Pancreas (tissue), 10 donors: ENCODE measurements at places on chromosomes 1 and 21. TPM values are rescaled to one million over a fixed set of nuclear protein-coding genes. Genes with fewer than 3 reads are reported as not detected.

GRCh38 chr1:238501290-238501689, 610.6 kb upstream of the ZP4 start:
- DNase-seq = no peak

DNA sequence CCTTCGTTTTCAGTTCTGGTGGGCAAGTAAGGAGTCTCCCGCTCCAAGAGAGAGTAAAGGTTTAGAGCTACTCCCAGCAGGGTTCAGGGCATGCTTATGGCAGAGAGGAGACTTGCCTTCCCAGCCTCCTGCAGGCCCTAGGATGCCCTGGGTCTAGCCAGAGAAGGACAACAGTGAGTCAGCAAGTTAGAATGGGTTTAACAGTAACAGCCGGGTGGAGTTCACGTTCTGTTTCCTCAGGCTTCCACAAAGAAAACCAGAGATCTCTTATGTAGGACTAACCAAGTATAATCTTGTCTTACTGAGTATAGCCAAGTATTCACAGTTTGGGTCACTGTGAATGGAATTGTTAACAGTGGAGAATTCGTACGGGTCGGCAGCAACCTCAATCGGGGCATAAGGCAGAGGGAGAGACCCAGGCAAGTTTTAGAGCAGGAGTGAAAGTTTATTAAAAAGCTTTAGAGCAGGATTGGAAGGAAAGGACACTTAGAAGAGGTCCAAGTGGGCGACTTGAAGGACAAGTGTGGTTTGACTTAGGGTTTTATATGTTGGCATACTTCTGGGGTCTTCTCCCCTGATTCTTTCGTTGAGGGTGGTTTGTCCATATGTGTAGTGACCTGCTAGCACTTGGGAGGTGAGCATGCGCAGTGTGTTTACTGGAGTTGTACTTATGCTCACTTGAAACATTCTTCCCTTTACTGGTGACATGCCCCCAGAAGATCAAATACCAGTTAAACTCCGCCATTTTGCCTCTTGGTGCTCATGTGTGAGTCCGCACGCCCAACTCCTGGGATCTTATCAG, 4.5 kb downstream of the OVAAL start:
- no peak for DNase-seq

DNA sequence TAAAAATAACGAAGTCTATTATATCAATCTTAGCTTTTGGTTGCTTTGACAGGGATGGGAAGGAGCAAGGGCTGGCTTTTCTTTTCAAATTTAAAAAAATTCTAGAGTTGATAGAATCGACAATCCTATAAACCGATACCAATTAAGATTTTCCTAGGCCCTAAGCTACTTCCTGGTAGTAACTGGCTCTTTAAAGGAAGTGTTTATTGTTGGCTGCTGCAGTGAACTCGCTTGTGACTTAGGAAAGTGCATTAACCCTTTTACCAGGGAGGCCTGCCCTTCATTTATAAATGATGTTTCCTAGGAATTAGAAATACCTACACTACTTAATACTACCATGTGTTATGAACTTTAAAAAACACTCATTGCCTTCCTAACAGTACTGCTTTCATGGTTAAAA, 33.2 kb downstream of the ATP5PF start:
- DNase-seq = no peak

DNA sequence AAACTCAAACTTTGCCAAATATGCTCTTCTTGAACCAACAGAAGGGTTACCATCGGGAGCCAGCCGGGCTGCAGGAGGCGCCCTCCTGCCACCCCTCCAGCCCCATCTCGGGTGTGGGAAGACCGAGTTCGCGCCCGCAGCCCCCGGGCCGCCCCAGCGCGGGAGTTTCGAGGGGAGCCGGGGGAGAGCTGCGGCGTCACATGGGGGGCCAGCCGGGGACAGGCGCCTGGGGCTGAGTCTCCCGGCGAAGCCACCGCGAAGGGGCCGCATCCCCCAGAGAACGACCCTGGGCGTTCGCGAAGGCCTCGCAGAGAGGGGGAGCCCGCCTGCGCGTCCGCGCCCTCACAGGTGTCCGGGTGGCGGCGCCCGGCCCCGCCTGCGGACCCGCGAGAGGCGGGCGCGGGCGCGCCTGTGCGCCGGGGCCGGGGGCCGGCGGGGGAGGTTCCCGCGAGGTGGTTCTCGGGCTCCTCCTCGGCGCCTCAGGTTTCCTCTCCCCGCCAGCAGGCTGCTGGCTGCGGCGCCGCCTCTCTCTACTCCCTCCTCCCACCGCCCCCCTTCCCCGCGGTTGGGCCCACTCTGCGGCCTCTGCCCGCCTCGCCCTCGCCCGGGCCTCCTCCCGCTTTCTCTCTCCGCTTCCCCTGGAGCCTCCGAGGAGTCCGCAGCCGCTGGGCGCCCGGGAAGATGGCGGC, at the start of gene RAVER2:
TSS of gene RAVER2 (plus strand) at position 584 of the 689 bp plus-strand sequence. CDS start at position 682, 98 bp downstream.
- peak; percentile 80 for DNase-seq

GRCh38 chr1:8276173-8276914, 41.6 kb upstream of the SLC45A1 start:
- no peak for DNase-seq

GRCh38 chr1:17263936-17264335, 15.0 kb downstream of the PADI3 start:
- DNase-seq = no peak

DNA sequence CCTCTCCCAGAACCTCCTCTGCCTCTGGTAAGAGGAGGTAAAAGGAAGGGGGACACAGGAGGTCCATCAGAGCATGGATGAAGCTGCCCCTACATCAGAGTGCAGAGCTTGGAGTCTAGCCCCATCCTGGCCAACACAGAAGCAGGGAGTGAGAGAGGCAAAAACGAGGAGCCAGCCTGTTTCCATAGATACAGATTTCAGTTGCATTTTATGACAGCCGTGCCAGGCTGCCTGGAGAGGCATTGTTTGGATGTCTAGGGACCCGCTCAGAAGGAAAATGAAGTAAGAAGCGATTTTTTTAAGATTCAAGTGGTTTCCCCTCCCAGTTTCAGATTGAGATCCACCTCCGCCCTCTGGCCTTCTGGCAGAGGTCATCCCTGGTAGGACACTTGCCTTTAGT, 11.5 kb upstream of the GJA8 start:
- no peak for DNase-seq

GRCh38 chr21:16310176-16310575, 580.4 kb downstream of the USP25 start:
- no peak for DNase-seq

DNA sequence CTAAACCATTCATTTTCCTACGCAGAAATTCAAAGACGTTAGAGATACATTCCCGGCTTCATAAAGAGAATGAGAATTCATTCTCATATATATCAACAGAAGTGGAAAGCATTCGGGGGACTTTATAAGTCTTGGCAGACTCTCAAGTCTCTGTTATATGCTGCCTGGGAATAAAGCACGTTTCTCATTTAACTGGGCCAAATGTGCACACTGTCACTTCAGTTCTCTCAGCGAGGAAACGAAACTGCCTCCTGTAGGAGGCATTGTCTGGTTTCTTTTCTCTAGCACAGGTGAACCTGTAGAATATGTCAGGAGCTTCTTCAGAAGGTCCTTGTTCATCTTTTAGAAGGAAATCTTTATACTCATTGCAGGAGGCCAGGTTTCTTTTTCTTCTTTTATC, 367.6 kb downstream of the PTBP2 start:
- no peak for DNase-seq

GRCh38 chr1:65344171-65344814, 35.0 kb downstream of the DNAJC6 start:
- DNase-seq = no peak

GRCh38 chr1:22339237-22339636, 112.4 kb upstream of the ZBTB40 start:
- no peak for DNase-seq

GRCh38 chr1:69523032-69523431, 44.7 kb upstream of the LRRC7 start:
- DNase-seq = no peak

DNA sequence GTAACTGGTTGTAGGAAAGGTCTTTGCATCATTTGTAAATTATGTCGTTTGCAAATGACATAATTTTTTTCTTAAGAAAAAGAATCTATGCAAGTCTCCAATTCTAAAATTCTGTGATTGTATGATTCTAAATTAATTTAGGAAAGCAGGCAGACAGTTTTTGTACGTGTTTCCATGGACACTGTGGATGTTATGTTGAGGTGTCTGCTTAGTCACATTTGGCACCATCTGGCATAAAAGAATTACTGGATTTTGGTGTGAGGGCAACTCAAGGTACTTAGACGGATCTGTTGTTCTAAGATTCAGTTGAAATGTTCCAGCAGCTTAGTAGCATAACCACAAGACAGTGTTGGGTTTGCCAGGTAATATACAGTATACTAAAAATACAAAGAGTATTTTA, 42.5 kb downstream of the C1orf21 start:
- DNase-seq = no peak

DNA sequence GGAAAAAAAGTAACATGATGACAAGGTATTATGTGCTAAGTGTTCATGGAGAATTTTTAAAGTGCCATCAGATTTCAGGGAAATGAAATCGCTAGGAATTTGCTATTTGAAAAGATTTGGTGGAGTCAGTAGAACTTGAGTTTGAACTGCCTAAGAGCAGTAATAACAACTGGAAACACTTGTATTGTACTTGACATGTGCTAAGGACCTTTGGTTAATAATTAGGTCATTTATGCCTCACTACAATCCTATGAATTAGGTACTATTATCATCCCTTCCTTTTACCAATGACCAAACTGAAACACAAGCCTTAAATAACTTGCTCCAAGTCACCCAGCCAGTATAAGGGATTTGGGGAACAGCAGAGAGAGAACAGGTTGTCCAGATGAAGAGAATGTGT, 133.4 kb downstream of the NTNG1 start:
- no peak for DNase-seq

- no peak for DNase-seq
These were observed 2.9 kb downstream of the EGLN1 start for GRCh38 chr1:231419147-231419546.

- no peak for DNase-seq
These were observed 5.6 kb downstream of the JAK1 start for GRCh38 chr1:64960731-64961130.

GRCh38 chr21:46005081-46005480, 23.5 kb downstream of the COL6A1 start:
- no peak for DNase-seq

DNA sequence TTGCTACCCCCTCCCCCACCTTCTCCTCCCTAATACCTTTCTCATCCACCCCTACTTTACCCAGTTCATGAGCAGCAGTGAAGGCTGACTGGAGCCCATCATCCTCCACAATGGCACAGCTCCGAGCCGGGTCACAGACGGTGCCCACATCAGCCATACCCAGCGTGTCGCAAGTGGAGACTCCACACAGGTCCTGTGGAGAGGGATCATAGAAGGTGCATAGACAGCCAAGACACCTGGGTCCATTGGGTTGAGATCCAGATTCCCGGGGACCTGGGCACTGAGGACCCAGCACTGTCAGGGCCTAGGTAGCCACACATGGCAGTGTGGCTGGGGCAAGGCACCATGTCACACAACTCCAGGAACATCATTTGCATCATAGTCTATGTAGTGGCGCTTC, 2.7 kb downstream of the ADAMTS4 start:
- no peak for DNase-seq

GRCh38 chr1:112460615-112461014, 48.1 kb upstream of the WNT2B start:
- no peak for DNase-seq

GRCh38 chr1:207500306-207500705, 4.3 kb downstream of the CR1 start:
- no peak for DNase-seq

GRCh38 chr1:33578557-33579448, 106.4 kb downstream of the ZSCAN20 start:
- no peak for DNase-seq

DNA sequence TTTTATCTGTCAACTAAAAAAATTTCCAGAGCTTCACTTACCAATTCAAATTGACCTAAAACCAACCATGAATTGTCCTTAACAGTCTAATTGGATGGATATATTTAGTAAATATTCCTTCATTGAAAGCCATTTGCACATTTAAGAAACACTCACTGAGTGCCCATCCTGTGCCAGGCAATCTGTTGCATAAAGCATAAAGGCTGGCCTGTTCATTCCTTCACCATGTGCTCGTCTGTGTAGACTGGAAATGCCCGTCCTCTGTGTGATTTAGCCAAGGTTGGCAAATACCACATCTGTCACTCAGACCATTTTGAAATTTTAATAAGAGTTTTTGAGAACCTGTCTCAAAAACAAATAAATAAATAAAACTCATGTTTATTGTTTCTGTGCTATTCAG, 57.1 kb downstream of the ZNF684 start:
- DNase-seq = no peak

- DNase-seq = no peak
These were observed 25.9 kb downstream of the HSD3B2 start for GRCh38 chr1:119440721-119441307.

- no peak for DNase-seq
These were observed 413.4 kb upstream of the BEND5 start for GRCh38 chr1:49190138-49190537.

Gene GJB5
- not detected for total RNA-seq

Gene BMP8B
- total RNA-seq = 4.3 TPM

Gene VANGL1
- total RNA-seq = 5.6 TPM

Gene PCSK9
- total RNA-seq = 3.1 TPM

Gene MFAP2
- total RNA-seq = 8.0 TPM

Gene TFAP2E
- 0.23 TPM for total RNA-seq

Gene VANGL2
- total RNA-seq = 2.5 TPM

Gene COL9A2
- 0.55 TPM for total RNA-seq

Gene TATDN3
- total RNA-seq = 8.6 TPM

Gene KRTAP6-2
- not detected for total RNA-seq

Gene DCST2
- total RNA-seq = 0.94 TPM

Gene CELSR2
- total RNA-seq = 4.0 TPM
